ELF-1 (cell line): ENCODE measurements at places on chromosomes 1 and 21.

- DNase-seq = no peak
These were observed 2.6 kb upstream of the PYCR2 start for GRCh38 chr1:225926551-225927113.

DNA sequence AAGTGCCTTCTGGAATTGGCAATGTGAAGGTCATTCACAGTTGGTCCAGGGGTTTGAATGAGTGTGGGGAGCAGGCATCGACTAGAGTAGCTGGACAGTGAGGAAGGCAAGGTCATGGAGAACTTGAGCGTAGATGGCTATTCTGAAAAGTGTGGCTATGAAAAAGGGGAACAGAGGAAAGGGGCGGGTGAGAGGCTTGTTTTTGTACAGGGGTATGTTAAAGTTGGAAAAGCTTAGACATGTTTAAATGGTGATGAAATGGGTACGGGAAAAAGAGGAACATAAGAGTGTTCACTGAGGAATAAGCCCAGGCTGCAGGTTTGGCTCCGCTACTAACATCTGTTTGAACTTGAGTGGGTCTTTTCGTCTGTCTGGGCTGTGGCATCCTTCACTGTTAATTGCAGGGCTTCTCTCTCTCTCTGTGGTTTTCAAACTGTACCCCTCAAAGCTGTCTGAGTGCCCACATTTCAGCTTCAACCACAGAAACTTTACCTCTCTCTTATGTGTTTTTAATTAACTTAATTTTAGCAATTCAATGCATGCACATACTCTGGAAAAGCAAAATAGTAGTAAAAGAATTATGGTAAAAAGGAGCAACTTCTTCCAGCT, 70.8 kb upstream of the COA6 start:
- no peak for DNase-seq

DNA sequence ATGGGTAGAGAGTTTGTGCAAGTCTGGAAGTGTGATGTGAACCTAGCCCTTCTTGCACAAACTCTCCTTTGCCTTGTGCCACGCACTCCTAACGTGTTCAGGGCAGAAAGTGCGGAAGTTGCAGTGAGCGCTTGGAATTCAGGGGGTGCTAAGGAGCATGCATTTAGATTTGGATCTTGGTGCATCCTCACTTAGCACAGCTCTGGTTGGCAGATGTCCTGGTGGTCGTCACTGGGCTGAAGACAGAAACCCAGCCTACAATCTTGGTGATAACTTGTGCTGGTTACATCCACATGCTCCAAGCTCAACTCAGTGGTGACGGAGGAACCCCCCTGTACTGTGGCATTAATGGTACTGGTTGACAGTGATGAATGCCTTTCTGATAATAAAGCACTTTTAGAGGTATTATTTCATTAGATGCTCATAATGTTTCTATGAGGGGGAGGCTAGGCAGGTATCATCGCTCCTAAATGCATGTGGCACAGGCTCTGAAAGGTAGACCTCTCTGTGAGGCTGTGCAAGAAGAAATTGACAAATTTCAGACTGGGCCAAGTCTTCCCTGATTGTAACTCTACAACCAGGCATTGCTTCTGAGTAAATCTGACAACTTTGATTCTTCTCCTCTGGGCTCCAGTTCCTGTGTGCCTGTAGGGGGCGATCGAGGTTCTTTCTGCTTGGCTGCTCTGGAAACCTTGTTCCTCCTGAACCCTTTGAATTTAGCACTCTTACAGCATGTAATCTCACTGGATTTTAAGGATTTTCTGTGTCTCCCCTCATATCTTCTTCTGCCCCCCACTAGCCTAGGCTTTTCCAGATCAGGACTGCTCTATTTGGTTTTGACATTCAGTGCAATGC, 40.6 kb downstream of the MAPKAPK2 start:
- DNase-seq = peak; percentile 61

- DNase-seq = peak; percentile 89
These were observed 31.2 kb downstream of the CDCP2 start for GRCh38 chr1:54121482-54122134.

- peak; percentile 77 for DNase-seq
These were observed 2.8 kb upstream of the ZC3H12A start for GRCh38 chr1:37471345-37472231.

GRCh38 chr21:42781150-42781970, 98.0 kb downstream of the WDR4 start:
- DNase-seq = peak; percentile 80

DNA sequence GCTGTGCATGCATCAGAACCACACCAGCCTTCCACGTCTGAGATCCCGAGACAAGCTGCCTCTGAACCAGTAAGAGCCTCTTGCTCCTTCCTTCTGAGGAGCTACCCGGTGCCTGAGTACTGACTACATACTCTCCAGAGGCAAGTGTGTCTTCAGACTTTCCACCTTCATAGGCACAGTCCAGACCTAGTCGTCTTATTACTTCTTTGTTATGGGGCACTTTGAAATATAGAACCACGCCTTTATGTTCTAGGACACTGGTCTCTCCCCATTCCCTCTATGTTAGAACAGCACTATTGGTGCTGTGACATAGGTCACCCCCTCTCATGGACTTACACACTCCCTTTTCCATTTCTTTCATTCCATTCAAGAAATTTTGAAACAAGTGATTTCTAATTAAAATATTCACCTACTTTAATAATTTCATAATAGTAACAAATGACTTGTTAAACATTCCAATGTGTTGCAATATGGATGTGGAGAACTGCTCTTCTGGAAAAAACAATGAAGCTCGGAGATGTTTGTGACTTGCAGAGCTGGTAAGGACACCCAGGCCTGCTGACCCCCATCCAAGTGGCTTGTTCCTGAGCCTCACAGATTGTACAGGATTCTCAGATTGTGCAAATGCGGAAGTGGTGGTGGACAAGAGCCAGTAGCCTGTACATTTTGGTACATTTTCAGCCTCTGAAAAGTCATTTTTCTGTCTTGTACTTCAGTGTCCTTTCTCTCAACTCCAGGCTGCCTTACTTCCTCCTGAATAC, 76.1 kb upstream of the SIPA1L2 start:
- DNase-seq = no peak

DNA sequence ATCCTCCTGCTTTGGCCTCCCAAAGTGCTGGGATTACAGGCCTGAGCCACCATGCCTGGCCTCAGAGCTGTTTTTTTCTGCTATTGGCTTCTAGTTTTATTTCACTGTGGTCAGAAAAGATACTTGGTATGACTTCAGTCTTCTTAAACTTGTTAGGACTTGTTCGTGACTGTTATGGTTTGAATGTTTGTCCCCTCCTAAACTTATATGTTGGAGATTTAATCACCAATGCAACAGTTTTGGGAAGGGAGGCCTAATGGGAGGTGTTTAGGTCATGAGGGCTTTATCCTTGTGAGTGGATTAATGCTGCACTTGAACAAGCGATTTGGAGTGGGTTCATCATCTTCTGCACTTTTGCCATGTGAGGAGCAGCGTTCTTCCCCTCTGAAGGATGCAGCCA, 24.5 kb upstream of the SOD1 start:
- DNase-seq = no peak

DNA sequence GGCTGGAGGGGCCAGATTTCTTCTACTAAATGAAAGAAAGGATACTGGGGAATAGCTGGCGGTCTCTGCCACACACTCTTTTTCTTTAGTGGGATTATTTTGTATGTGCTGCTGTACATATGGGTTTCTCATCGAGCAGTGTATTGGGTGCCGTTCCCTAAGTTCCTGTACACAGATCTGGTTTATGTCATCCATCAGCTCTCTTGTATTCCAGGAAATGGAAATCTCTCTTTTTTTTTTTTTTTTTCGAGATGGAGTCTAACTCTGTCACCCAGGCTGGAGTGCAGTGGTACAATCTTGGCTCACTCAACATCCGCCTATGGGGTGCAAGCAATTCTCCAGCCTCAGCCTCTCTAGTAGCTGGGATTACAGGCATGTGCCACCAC, 27.0 kb upstream of the NID1 start:
- no peak for DNase-seq

GRCh38 chr1:156663178-156663577, 14.0 kb downstream of the NES start:
- peak; percentile 33 for DNase-seq

- no peak for DNase-seq
These were observed 135.8 kb downstream of the VAV3 start for GRCh38 chr1:107829036-107829770.

DNA sequence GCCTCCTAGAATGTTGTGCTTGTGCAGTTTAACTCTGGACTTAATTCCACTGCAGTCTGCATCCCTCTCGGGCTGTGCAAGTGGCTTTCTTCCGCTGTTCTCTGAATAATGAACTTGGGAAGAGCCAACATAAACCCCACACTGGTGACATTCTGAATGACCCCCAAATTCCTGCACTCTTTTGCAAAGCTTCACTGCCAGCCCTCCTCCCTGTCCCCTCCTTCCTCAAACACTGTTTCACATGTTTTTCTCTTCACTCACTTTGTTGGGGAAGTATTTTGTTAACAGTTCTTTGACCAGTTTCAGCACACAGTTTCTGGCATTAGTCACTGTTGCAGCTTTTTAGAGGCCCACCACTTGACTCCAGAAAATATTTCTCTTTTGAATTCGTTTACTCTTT, 39.7 kb downstream of the GNG12 start:
- DNase-seq = no peak

DNA sequence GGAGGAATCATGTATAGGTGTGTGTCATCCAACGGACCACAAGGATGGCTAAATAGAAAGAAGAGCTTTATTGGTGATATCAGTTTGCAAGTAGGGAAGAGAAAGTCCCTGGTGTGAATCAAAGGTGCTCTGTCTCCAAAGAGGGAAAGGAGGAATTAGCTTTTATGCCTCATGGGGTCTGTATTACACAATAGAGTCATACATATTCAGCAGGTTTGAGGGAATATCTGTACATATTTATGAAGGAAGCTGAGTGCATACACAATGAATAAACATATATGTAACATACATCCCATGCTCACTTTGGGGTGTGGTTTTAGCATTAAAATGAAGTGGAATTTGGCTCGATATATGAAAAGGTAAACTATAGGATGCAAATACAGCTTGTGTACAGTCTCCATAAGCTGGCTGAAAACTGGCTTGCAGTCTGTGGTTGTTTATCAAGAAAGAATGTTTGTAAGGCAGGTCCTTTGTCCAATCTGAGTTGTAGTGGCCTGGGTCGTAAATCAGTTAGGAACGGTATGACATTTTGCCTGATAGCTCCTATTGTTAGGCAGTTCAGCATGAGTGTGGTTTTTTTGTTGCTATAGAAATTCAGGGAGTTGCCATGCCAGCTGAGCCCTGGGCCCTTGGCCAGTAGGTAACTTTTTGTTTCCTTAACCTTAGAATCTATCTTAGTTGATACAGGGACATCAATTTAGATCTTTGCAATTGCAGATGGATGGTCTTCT, 198.0 kb upstream of the ZP4 start:
- DNase-seq = peak; percentile 11

GRCh38 chr1:182235952-182236650, 155.5 kb downstream of the GLUL start:
- no peak for DNase-seq

DNA sequence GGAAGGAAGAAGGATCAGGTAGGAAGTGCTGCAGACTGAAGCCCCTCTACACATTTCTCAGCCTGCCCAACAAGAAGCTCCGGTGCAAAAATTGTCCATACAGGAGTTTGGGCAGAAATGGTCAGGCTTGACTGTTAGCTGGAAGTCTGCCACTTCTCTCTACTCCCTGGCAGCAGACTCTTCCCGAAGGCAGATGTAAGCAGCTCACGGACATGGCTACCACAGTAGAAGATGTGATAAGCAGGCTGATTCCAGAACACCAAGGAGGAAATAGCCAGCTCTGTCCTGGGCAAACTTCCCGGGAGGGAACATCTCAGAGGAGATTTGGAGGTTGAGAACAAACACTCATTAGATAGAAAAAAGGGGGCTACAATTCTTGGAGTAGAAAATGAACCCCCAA, 52.6 kb downstream of the TRABD2B start:
- no peak for DNase-seq

- no peak for DNase-seq
These were observed 105.7 kb upstream of the USP24 start for GRCh38 chr1:55320891-55321290.

DNA sequence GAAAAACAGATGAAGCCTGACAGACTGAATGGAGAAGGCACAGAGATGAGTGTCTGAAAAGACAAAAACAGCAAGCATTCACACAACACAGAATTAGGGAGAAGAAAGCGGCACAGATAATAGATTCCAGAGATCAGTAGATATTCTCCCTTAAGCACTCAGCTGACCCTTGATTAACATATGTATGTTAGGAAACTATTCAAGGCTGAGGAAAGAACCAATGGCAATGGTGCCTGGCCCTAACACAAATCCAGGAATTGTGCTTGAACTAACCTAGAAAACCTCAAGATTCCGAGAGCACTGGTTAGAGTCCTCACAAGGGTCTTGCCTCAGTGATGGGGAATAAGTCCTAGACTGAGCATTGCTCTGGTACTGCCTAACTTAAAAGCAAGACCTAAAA, 30.9 kb downstream of the KCNT2 start:
- DNase-seq = peak; percentile 17

DNA sequence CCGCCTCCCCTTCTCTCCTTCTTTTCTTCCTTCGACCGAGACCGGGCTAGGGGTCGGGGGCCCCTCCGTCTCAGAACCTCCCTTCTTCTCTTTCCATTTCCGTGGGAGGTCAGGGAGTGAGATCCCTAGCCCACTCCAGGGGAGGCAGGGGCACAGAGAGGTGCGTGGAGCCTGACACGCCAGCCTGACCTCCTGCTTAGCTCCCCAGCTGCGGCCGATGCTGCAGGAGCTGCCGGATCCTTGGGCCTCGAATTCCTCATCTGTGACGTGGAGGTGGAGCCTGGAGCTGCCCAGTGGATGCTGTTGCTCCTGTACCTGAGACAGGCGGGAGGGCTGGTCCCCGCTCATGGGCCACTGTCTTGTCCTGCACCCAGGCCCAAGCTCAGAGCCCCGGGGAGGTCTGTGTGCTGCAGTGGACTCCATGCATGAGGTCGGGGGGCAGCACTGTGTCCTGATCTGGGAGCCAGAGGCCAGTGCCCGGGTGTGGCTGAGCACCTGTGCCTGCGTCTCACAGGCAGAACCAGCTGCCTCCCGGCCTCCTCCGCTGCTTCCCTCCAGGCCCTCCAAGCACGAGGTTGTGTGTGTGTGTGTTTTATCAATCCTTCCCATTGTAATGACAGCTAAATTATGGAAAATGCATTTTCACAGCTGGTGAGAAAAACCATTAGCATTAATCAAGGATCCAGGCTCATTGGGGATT, 55.3 kb upstream of the TTC34 start:
- DNase-seq = no peak

GRCh38 chr1:200628223-200628881, 7.8 kb upstream of the KIF14 start:
- DNase-seq = no peak

DNA sequence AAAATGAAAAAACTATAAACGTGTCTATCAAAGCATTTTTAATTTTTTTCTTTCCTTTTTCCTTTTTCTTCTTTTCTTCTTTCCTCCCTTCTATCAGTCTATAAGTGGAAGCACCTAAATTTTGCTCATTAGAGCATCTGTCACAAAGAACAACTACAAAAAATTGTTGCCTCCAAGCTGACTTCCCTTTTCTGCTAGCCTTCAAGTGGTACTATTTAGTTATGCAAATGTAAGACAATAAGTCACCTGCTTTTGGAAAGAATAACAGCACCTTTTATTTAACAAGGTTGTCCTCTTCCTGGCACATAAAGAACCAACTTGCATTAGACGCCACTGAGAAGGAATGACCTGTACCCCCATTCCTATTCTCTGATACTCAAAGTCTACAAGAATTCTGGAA, 45.0 kb upstream of the C1orf53 start:
- no peak for DNase-seq
